ENCODE measurements at places on chromosomes 16 and 17. TPM values are rescaled to one million over a fixed set of nuclear protein-coding genes. Genes with fewer than 3 reads are reported as not detected.

Gene CASKIN1
- 0.78 TPM for total RNA-seq

Gene CCL22
- total RNA-seq, result not detected

- DNase-seq, result no peak
- no peaks in the 10 kb centered on the region for H3K36me3 ChIP-seq
- no peaks in the 10 kb centered on the region for H3K27me3 ChIP-seq
- H3K4me1 ChIP-seq, result no peaks in the 10 kb centered on the region
- H3K27ac ChIP-seq, result no peak overlapping the region
Measured at GRCh38 chr16:80023865-80024264, 423.3 kb upstream of the MAF start.

Gene PEX12
- total RNA-seq, result 3.4 TPM

- peak; percentile 40 for DNase-seq
- H3K36me3 ChIP-seq, result peaks cover 6% of the 10 kb centered on the region
- no peak overlapping the region for H3K4me3 ChIP-seq
- no peak overlapping the region for H3K27ac ChIP-seq
- H3K27me3 ChIP-seq, result no peaks in the 10 kb centered on the region
Measured at GRCh38 chr17:78407387-78408000, 29.0 kb downstream of the PGS1 start.

DNA sequence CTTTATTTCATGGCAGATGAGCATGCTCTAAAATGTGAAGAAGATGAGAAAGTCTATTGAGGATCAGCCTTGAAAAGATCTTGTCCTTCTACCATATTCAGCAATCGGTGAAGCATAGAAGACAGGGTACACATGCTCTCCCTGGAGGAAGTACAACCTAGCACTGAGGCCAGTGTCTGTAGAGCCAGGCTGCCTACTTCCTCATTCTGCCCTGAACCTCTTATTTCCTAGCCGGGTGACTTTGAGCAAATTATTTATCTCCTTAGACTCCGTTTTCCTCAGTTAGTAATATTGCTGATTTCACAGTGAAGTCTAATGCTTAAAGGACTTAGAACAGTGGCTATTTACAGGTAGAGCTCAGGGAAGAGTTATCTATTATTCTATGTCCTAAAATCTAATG lies 58.4 kb downstream of the TMEM100 start:
- DNase-seq, result no peak
- H3K4me3 ChIP-seq, result no peak overlapping the region

Gene ZKSCAN2
- 4.0 TPM for total RNA-seq

DNA sequence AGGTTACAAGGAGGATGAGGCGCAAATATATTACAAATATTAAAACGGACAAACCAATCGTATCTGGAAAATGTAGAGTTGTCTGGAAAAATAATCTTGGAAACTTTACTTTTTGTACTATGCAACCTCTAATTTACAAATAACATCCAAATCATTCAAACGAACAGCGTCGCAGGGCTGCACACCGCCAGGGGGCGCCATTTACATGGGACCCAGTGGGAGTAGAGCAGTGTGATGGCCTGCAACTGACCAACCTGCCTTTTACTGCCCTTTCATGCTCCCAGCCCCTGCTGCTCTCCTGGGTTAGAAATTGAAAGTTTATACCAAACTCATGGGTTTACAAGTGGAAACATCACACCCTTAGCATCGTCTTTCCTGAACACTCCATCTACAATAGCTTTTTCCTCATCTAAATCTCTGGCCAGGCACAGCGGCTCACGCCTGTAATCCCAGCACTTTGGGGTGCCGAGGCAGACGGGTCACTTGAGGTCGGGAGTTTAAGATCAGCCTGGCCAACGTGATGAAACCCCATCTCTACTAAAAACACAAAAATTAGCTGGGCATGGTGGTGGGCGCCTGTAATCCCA lies 10.0 kb downstream of the PITPNC1 start:
- H3K4me1 ChIP-seq, result peaks cover 26% of the 10 kb centered on the region
- H3K4me3 ChIP-seq, result no peak overlapping the region
- H3K27ac ChIP-seq, result no peak overlapping the region
- no peaks in the 10 kb centered on the region for H3K27me3 ChIP-seq
- H3K36me3 ChIP-seq, result no peaks in the 10 kb centered on the region

GRCh38 chr17:75945211-75945610 lies 4.4 kb upstream of the FBF1 start:
- H3K36me3 ChIP-seq, result peaks cover 25% of the 10 kb centered on the region
- no peak overlapping the region for H3K4me3 ChIP-seq
- peaks cover 18% of the 10 kb centered on the region for H3K4me1 ChIP-seq
- no peak overlapping the region for H3K27ac ChIP-seq

Gene PRSS53
- 3.0 TPM for total RNA-seq

DNA sequence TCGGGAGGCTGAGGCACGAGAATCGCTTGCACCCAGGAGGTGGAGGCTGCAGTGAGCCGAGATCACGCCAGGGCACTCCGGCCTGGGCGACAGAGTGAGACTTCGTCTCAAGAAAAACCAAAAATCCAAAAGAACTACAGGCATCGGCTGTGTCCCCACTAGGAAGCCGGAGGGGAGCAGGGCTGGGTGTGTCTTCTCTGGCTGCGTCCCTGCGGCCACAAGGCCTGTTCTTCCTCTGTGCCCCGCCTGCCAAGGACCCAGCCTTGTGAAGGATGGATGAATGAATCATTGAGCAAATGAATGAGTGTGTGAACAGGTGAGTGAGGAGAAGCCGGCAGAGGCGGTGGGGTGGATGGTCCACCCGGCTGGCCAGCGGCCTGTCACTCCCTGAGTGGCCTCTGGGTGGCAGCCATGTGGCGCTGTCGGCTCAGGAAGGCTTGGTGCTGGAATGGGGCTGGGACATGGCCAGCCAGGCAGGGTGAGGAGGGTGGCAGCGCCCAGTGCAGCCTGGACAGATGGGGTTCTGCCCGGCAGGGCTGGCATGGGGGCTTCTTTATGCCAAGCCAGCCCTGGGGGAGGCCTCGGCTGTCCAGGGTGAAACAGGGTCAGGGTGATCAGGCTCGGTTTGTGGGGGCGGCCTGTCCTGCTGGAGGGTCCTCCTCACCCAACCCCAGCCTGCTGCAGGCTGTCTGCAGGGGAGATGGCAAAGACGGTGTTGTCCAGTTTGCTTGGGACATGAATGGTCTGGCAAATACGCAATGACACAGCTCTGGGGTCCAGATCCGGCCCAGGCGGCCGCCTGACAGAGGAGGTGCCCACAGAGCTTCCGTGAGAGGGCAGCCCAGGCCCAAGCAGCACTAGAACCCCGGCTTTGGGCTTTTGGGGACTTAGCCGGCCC lies 21.7 kb downstream of the SLC25A10 start:
- no peak overlapping the region for H3K4me3 ChIP-seq
- H3K27ac ChIP-seq, result no peak overlapping the region
- peaks cover 28% of the 10 kb centered on the region for H3K4me1 ChIP-seq
- H3K36me3 ChIP-seq, result no peaks in the 10 kb centered on the region
- no peaks in the 10 kb centered on the region for H3K27me3 ChIP-seq

GRCh38 chr17:77308861-77309726 lies 168.3 kb downstream of the SEC14L1 start:
- H3K27ac ChIP-seq, result no peak overlapping the region
- no peaks in the 10 kb centered on the region for H3K36me3 ChIP-seq
- H3K4me1 ChIP-seq, result peaks cover 53% of the 10 kb centered on the region
- DNase-seq, result no peak
- no peaks in the 10 kb centered on the region for H3K27me3 ChIP-seq

- no peak for DNase-seq
- no peaks in the 10 kb centered on the region for H3K27me3 ChIP-seq
- no peaks in the 10 kb centered on the region for H3K36me3 ChIP-seq
Measured at GRCh38 chr17:32009262-32009542, 2.0 kb downstream of the LRRC37B start.

Data from body of pancreas (tissue), 4 donors.